Stimulated activated CD8-positive, alpha-beta memory T cell treated with anti-CD3 and anti-CD28 coated beads, Interleukin-7, amount 100 ng/mL, for 48 hours (primary cell): ENCODE measurements at places on chromosomes 11 and 22.

GRCh38 chr11:66881451-66881835 is 24.6 kb downstream of the LRFN4 start:
- DNase-seq: no peak

GRCh38 chr22:20563941-20564371 is 56.5 kb downstream of the MED15 start:
- no peak for DNase-seq

- DNase-seq: no peak
Observed at GRCh38 chr11:107770551-107770951, 58.7 kb upstream of the SLN start.

DNA sequence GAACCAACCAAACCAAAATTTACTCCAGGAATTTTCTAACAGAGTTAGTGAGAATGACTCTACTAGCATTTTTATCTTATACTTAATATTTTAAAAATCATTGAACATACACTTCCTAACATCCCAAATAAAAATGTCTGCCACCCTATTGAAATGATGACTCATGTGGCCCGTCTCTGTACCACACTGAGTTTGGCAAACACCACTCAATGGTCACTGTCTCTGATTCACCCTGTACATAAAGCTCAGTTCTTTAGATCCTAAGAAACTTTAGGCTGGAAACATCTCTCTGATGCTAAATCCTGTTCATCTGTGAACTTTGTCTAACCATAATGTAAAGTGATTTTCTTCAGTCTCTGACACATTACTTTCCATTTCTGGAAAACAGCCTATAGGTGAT is 182.0 kb downstream of the CWF19L2 start:
- no peak for DNase-seq

DNA sequence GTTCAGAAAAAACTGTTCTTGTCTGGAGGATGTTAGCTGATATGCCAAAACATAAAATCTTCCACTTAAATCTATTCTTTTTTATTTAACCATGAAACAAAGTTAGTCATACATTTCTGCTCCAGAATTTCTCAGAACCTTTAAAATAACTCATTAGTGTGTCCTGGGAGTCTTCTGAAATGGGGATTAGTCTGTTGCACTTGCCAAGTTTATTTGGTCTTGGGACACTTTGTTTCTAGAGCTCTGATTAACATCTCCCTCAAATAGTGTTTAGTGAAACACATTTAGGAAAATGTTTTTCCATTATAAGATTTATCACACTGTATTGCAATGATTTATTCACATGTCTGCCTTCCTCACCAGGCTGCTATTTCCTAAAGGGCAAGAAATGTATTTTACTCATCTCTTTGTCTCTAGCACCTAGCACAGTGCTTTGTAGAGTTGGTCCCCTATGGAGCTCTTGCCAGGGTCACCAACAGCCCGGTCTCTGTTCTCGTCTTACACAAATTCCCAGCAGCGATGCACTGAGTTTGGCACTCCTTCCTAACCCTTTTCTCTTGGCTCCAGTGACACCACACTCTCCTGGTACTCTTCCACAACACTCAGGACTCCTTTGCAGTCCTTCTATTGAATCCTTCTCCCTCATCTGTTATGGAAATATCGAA is 189.2 kb downstream of the CSNK2A3 start:
- DNase-seq: no peak

DNA sequence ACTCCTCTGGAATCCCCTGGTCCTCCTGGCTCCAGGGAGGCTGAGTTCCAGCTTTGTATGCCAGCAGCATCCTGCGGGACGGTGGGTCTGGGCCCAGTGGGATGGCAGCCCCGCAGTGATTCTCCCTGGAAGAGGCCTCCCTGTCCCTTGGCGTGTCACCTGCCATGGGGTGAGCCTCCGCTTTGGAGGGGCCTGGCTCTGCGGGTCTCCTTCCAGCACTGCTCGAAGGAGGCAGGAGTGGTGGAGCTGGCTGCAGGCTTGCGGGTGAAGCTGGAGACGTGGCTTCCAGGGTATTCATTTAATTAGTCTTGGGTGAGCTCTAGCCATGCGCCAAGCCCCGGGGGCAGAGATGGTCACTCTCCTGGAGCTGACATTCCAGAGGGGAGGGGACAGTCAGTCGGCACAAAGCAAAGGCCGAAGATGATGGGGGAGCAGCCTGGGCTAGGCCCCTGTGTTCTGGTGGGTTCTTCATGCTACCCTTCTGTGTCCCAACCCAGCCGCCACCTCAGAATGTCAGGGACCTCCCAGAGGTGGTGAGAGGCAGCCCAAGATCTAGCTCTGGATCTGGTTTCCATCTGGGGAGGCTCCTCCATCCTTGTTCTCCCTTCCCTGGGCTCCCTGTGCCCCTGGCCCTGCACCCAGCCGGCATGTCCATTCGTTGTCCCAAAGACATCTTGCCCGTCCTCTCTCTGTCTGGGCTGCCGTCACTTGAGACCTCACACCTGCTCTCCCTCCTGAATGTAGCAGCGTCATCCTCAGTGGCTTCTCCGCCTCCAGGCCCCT is 1332.5 kb downstream of the BRD1 start:
- DNase-seq: no peak

DNA sequence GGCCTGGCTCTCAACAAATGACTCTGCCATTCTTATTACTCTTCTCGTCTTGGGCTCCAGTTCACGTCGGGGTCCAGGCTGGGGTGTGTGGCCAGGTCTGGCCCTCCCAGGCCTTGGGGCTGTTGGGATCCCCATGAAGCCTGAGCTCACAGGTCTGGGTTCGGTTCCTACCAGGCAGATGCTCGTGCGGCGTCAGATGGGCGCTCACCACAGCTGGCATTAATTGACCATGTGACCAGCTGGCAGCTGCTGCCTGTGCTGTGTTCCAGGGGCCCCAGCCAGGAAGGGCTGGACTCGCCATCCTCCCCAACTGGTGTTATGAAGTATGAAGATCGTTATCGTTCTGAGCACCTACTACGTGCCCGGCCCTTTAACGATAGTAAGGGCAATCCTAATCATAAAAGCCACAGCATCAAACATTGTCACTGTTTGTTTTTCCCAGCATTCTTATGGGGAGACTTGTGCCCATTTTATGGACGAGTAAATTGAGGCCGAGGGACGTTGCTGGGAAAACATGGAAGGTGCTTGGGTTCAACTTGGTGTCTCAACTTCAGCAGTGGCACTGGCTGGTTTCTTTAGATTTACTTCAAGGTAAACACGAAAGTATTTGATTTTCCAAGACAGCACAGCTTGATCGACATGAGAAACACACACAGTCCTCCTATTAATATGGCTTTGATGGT is 26.8 kb upstream of the CACNG2 start:
- DNase-seq: no peak

DNA sequence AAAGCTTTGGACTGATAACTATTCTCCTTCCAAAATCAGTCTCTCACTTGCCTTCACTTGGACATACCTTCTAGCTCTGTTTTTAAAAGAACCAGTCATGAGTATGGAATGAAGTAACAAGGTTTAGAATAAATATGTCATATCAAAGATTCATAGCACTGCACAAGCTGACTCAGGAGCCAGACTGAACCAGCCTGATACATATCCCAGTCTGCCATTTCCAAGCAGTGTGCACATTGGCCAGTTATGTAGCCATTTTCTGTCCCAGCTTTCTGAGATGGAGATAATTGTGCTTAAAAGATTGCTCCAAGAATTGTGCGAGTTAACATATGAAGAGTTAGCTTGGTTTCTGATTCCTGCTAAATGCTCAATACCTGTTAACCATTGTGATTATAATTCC is 311.3 kb downstream of the C11orf87 start:
- no peak for DNase-seq

- DNase-seq: no peak
Observed at GRCh38 chr11:9604134-9604533, 30.7 kb downstream of the WEE1 start.

- DNase-seq: no peak
Observed at GRCh38 chr11:28133146-28133545, 25.0 kb downstream of the METTL15 start.

- no peak for DNase-seq
Observed at GRCh38 chr11:74739546-74740270, 8.5 kb upstream of the CHRDL2 start.

DNA sequence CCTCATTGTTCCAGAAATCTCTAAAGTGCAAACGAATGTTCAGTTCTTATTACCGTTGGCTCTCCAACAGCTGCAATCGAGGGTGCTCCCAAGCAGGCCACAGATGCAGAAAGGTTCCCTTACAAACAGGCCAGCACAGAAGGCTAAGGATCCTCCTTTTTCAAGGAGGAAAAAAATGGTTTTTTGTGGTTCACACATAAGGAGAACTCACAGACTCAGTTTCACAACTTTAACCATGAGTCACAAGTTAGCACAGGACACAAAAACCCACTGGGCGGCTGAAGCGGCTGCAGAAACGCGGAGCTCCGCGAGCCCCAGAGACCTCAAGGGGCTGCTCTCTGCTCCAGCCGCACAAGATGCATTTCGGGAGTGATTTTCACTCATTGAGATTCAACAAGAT is 98.2 kb upstream of the PRR5 start:
- DNase-seq: no peak

DNA sequence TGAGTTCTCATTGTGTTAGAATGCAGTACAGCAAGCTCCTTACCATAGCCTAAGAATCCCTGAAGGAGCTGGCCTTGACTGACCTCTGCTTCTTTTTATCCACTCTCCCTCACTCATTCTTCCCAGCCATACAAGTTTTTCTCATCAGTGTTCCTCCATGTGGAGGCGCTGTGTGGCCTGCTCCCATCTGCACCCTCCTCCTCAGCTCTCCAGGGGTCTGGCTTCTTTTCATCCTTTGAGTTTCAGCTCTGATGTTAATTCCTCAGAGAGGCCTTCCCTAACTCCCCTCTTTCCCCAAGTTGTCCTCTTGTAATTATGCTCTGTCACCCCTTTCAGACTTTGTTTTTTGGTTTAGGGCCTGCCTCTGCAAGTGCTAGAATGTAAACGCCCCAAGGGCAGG is 144.8 kb downstream of the WNT7B start:
- no peak for DNase-seq

GRCh38 chr11:46001448-46001914 is 79.0 kb downstream of the LARGE2 start:
- no peak for DNase-seq

DNA sequence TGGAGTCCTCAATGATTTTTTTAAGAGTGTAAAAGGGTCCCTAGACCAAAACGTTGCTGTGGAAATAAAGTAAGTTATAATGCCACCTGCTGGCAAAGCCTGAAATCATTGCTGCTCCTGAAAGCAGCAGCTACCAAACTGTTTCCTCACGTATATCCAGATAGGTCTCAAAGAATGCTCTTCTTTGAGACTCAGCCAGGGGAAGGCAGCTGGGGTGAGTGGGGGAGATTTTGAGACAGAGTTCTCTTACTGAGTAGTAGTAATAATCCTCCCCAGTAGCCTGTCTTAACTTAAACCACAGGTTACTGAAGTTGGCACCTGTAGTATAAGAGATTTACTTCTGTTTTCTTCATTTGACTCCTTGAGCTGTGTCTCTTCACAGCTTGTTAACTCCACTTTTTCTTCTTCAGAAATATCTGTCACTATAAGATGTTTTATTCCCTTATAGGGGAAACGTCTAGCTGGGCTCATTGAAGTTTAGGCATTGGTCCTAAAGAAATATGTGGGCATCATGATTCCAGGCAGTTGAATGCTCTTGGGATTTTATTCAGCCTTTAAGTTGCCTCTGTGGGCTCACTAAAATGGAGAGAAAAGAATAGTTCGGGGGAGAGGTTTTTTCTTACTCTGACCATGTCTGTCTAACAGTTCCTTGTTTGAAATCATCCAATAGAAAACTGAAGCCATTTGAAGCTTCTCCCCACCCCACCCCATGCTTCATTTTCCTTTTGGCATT is 77.9 kb downstream of the BTBD10 start:
- no peak for DNase-seq

GRCh38 chr11:36007127-36007655 is 63.3 kb downstream of the LDLRAD3 start:
- no peak for DNase-seq

DNA sequence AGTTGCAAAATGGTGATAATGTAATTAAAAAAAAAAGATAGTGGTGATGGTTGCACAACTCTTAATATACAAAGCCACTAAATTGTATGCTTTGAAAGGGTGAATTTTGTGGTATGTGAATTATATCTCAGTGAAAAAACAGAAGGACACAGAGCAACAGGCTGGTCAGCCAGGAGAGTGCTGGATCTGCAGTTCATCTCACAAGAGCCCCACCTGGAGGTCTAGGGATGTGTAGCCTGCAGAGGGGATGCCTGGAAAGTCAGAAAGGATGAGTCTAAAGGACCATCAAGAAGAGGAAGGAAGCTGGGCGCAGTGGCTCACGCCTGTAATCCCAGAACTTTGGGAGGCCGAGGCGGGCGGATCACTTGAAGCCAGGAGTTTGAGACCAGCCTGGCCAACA is 9.0 kb downstream of the POLR3H start:
- no peak for DNase-seq

GRCh38 chr22:40212121-40212520 is 34.4 kb downstream of the TNRC6B start:
- no peak for DNase-seq

DNA sequence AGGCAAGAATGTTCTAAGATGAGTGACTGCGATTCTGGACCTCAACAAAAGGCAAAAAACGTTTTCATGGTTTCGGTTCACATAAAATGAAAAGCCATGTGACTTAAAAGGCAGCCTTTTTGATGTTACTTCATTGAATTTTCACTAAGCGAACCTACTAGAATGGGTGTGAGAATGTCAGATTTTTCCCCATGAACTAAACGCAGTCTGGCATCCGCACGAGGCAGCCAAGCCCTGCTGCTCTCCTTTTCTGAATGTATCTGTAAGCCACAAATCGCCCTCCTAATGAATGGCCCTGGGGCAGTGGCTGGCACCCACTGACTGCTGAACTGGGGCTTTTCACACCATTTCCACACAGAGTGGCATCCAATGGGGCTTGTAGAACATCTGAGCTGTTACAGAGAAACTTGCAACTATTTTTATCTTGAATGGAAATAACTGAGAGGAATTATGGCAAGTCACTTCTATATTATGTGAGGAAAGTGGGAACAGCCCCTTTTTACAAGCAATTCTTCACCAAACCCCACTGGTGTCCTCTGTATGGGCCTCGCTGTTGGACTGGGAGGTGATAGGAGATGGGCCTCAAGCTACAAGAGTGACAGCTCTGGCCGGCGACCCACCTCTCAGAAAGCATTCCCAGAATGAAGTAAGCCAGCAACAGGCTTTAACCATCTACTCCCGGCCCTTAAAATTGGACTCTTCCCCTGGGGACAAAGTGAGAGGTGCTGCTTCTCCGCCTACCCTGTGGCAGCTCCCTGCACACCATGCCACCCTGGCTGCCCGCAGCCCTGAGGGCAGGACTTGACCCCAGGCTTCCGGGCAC is 29.4 kb downstream of the PPP2R1B start:
- no peak for DNase-seq

DNA sequence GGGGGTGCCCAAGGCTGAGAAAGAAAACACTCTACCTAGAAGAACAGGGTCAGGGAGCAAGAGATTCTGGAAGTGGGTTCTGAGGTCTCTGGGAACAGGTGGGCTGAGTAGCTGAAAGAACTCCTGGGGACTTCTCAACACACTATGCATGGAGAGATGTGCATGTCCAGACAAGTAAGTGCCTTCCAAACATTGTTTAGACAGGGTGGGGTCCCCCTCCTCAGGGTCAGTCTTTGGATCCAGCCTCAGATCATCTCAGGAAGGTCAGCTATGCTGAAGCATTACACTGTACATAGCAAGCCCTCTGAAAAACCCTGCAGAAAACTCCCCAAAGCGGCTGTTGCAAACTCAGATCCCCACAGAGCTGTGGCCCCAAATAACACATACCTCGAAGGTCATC is 53.9 kb upstream of the SCUBE2 start:
- DNase-seq: no peak
